Stimulated activated CD8-positive, alpha-beta memory T cell treated with anti-CD3 and anti-CD28 coated beads, Interleukin-4, amount 100 ng/mL, for 4 hours (primary cell): ENCODE measurements at places on chromosomes 12 and 14.

DNA sequence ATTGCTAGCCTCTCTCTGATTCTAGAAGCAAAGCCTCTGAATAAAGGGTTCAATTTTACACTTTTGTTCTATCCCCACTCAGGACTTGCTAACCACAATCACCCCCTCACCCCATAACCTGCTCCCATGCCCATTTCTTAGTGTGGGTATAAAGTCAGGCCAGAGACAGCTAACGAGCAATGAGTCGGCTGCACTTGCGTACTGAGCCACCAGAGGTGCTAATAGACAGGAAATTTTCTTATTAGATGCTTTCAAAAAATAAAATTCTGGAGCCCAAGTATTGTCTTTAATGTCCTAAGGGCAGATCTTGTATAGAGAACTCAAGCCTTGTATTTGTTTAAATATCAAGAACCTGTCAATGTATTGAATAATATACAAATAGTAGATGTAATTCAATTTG lies 256.9 kb downstream of the SYT1 start:
- no peak for DNase-seq

DNA sequence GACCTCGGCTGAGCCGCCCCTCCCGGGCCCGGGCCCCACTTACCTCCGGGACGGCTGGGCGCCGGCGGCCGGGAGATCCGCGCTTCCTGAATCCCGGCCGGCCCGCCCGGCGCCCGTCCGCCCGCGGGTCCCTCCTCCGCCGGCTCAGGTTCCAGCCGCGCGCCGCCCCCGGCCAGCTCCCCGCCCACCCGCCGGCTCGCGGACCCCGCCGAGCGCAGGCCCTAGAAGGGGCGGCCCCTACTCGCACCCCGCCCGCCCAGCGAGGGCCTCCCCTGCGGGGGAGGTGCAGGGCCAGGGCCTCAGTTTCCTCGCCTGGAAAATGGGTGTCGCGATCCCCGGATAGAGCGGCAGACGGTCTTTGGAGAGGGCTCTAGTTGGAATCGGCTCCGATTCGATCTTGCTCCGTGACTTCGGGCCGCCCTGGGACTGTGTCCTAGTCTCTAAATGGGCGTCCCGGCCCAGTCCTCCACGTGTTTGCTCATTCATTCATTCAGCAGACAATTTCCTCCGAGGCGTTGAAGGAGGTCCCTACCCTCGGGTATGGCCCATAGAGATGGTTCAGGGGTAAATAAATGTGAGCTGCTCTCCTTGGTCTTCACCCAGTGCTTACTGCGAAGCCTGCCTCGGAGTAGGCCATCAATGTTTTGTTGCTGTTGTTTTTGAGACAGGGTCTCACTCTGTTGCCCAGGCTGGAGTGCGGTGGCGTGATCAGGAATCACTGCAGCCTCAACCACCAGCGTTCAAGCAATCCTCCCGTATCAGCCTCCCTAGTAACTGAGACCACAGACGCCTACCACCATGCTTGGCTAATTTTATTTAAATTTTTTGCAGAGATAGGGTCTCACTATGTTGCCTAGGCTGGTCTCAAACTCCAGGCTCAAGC lies at the start of gene TRPV4:
Gene TRPV4, minus strand, starts transcription at position 92 of the 883 bp plus-strand sequence. CDS start 18,602 bp downstream, outside the sequence.
- DNase-seq = no peak

- no peak for DNase-seq
Observed at GRCh38 chr12:120874547-120875245, 29.5 kb downstream of the SPPL3 start.

- DNase-seq = no peak
Observed at GRCh38 chr12:70812136-70812535, 108.4 kb downstream of the PTPRR start.

DNA sequence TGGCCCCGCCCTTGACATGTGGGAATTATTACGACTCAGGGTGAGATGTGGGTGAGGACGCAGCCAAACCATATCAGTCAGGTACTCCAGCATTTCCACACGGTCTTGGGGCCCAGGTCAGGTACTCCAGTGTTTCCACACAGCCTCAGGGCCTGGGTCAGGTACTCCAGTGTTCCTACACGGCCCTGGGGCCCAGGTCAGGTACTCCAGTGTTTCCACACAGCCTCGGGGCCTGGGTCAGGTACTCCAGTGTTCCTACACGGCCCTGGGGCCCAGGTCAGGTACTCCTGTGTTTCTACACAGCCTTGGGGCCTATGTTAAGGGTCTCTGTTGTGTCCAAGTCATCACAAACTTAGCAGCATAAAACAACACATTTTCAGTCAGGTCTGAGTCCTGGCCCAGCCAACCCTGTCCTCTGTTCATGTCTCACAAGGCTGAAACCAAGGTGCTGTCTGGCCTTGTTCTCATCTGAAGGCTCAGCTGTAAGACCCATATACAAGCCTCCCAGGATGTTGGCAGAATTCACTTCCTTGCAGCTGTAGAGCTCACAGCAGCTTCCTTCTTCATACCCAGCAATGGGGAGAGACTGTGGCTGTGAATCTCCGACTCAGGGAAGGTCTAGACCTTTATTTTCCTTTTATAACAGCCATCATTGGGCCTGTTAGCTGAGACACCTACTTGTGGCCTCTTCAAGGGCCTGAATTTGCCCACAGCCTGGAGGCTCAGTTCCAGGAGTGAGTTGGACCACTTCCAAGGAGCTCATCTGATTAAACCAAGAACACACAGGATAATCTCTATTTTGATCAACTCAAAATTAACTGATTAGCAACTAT lies 107.6 kb upstream of the SFSWAP start:
- no peak for DNase-seq

DNA sequence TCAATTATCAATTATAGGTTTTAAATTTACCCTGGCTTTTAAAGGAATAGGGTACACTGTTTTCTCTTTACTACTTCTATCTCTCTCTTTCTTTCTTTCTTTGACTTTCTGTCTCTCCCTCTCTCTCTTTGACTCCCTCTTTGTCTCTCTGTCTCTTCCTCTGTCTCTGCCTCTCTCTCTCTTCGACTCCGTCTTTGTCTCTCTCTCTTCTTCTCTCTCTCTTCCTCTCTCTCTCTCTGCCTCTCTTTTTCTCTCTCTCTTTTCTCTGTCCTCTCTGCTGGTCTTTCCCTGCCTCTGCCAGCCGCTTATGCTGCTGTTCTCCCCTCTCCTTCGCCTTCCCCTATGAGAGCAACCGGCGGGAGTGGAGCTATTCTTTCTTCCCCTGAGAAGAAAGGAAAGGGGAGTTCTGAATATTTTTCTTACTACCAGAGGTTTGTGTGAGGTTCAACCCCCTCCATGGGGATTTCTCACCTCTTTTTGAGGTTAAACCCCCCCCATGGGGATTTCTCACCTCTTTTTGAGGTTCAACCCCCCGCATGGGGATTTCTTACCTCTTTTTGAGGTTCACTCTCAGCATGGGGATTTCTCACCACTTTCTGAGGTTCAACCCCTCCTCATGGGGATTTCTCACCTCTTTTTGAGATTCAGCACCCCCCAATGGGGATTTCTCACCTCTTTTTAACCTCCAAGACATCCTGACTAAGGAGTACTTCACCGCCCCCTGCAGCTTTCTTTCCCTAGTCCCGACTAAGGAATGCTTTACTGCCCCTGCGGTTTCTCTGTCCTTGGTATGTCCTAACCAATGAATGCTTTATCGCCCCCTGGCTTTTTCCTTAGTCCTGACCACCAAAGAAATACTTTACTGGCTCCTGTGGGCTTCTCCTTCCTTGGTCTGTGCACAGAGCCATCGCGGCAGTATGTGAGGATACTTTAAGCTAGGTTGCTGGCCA lies 27.4 kb upstream of the DDHD1 start:
- no peak for DNase-seq

- DNase-seq = no peak
Observed at GRCh38 chr14:59206892-59207291, 18.4 kb downstream of the DAAM1 start.

DNA sequence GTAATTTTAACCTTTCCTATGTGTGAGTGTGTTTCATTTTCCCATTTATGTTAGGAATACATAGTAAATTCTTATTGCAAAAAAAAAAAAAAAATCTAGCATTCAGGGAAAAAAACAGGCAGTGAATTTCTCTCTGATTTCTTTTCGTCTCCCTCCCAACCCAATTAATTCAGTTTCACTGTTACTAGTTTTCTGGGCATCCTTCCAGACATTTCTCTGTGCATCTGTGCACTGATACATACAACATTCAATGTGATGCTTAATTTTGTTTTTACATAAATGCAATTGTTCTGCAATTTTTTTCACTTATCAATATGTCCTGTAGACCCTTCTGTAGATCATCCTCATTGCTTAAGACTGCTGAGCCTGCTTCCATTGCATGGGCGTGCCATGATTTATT lies 694.3 kb upstream of the TBX3 start:
- DNase-seq = no peak

DNA sequence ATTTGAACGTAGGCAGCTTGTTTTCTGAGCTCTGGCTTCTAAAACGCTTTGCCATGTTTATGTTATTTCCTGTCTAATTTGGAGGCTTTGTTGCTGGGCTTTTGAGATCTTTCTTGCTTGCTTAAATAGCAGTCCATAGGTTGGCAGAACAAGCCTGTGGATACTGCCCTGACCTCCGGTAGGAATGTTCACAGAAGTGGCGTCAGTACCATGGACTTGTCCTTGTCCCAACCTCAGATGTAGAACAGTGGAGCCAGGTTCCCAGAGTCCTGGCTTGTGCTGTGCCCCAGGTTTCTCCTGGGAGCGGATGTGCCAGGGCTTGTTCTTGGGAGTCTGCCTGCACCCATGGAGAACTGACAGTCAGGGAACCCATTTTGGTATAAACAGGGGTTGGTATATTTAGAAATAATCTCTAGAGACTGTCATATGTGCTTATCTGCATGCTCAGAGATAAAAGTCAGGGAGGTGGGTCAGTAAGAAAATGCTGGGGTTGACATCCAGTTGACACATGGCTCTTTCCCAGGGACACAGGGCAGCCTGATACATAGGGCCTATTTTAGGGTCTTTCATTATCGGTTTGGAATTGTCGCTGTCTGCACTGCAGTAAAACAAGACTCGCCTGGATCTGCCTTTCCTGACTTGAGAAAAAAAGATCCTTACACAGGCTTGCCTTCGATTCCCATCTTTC lies 22.9 kb downstream of the CACNA1C start:
- no peak for DNase-seq

DNA sequence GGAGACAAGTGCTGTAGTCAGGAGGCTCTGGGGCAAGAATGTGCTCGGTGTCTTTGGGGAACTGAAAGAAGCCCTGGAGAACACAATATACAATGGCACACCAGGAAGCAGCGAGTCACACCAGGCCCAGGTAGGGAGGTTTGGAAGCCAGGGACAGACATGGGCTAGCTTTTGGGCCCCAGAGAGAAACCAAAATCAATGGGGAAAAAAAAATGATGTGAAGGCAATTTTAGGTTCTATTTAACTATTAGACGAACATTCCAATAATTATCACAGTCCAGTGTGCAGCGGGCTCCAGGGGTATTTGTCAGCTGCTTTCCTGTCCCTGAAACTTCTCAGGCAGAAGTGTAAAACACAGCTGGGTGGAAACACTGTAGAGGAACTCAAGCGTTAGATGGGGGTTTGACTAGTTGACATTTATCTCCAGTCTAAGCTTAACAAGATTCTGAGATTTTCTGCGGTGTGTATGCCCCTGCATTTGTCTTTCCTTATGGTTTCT lies 21.8 kb upstream of the EGLN3 start:
- no peak for DNase-seq

DNA sequence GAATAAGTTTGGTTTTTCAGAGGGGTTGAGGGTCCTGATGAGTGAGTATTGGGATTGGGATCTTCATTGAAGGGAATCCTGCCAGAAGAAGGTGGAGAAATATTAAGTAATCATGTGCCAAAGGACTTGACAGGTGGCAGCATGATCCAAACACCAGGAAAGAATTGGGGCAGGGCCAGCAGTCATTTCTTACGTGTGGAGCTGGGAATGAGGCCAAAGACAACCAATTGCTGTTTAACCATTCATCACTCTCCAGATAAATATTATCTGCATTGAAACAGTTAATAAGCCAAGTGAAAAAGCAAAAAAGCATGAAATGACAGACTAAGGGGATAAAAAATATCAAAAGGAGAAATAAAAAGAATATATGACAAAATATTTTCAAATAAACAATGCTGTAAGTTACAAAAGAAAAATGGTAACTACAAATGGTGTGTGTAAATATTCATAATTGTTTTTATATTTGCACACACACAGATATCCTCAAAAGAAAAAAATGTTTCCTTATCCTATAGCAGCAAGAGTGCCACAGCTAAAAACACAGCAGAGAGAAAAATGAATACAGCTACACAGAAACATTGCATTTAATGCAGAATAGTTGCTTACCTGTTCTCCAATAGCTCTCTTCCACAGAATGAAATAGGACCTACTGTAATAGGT lies 26.2 kb downstream of the C2CD5 start:
- DNase-seq = no peak

DNA sequence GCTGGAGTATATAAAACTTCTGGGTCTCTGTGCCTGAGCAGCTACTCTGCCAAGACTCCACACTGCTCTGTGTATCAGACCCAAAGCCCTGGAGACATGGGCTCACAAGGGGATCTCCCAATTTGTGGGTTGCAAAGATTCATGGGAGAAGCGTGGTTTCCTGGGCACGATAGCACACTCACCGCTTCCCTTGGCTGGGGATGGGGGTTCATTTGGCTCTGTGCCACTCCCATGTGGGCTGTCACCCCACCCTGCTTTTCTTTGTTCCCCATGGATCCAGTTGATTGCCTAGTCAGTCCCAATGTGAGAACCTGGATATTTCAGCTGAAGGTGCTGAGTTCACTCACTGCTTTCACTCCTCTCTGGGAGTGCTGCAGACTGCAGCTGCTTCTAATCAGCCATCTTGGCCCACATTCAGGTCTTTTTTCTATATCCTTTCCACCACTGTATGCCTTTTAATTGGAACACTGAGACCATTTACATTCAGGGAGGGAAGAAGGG lies 40.0 kb upstream of the PCNX4 start:
- DNase-seq = no peak

DNA sequence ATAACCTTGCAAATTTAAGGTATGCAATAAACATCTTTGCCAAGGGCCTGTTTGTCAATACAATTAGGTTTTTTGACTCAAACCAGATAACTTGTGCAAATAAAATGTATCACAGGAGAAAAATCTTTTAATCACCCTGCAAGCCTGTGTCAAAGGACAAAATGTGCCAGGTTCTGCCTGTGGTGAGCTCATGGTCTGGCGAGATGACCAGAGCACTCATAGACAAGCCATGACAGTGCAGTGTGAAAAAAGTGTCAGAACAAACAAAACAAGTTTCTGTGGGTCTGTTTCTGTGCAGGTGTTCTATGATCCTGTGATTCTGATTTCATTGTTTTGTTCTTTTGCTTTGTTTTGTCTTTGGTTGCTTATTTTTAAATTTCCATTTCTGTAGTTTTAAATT lies 847.2 kb downstream of the VRK1 start:
- no peak for DNase-seq

- peak; percentile 13 for DNase-seq
Observed at GRCh38 chr12:19482551-19483109, 43.3 kb downstream of the AEBP2 start.

GRCh38 chr14:53356361-53357150 lies 203.4 kb upstream of the DDHD1 start:
- no peak for DNase-seq
